Activated CD4-positive, alpha-beta T cell treated with anti-CD3 and anti-CD28 coated beads for 36 hours (primary cell): ENCODE measurements at places on chromosomes 7 and 10. TPM values are rescaled to one million over a fixed set of nuclear protein-coding genes. Genes with fewer than 3 reads are reported as not detected.
A peak's percentile ranks its signal among the peaks of the same experiment; 100 is the strongest.

- H3K27me3 ChIP-seq = peaks cover 2% of the 10 kb centered on the region
- H3K4me3 ChIP-seq = no peak overlapping the region
- no peaks in the 10 kb centered on the region for H3K4me1 ChIP-seq
- H3K27ac ChIP-seq = no peak overlapping the region
These were observed 257.0 kb upstream of the ZNF32 start for GRCh38 chr10:43905512-43906236.

- no peak for DNase-seq
- H3K4me3 ChIP-seq = peak overlapping the region; percentile 13
- H3K4me1 ChIP-seq = peaks cover 27% of the 10 kb centered on the region
- H3K27ac ChIP-seq = no peak overlapping the region
- peaks cover 11% of the 10 kb centered on the region for H3K27me3 ChIP-seq
- no peaks in the 10 kb centered on the region for H3K36me3 ChIP-seq
These were observed 1.7 kb upstream of the SH2B2 start for GRCh38 chr7:102284891-102285539.

DNA sequence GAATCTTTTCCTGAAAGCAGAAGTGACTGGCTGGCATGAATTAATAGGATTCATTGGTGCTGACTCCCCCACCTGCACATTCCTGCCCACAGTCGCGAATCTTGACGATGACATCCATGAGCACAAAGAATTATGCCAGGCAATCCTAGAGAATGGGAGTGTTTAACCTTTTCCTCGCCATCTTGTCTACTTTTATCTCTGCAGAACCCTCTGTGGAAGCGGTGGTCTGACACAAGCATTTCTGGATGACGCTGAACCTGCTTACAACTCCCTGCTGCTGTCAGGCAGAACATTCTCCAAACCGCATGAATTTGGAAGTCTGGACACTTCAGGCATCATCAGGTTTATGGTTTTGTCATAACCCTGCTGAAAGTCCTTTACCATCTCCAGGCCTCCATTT is 36.5 kb downstream of the KLF6 start:
- H3K27ac ChIP-seq = no peak overlapping the region
- no peaks in the 10 kb centered on the region for H3K36me3 ChIP-seq
- no peak overlapping the region for H3K4me3 ChIP-seq
- no peaks in the 10 kb centered on the region for H3K4me1 ChIP-seq

- H3K4me1 ChIP-seq = peaks cover 55% of the 10 kb centered on the region
- peak overlapping the region; percentile 73 for H3K27ac ChIP-seq
- peaks cover 42% of the 10 kb centered on the region for H3K36me3 ChIP-seq
- no peaks in the 10 kb centered on the region for H3K27me3 ChIP-seq
- DNase-seq = peak; percentile 66
These were observed 3.3 kb downstream of the MAP3K8 start for GRCh38 chr10:30437031-30437841.

GRCh38 chr10:43735907-43736306 is 87.2 kb upstream of the ZNF32 start:
- H3K4me3 ChIP-seq = no peak overlapping the region
- no peak for DNase-seq
- no peak overlapping the region for H3K27ac ChIP-seq
- peaks cover 13% of the 10 kb centered on the region for H3K4me1 ChIP-seq
- H3K36me3 ChIP-seq = no peaks in the 10 kb centered on the region
- H3K27me3 ChIP-seq = peaks cover 3% of the 10 kb centered on the region

DNA sequence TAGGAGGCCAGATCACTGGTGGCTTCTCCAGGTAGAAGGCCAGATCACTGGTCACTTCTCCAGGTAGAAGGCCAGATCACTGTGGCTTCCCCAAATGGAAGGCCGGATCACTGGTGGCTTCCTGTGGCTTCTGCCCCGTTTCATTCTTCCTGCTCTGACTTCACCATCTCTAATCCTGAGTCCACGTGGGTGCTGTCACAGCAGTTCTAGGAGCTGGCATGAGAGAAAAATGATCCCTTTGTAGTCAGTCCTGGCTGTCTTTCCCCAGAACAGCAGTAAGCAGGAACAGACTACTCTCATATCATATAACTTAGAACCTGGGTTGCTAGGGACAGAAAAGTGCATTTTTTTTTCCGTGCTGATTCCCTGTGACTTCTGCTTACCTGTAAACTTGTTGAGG is 90.9 kb downstream of the ACTR3B start:
- no peak overlapping the region for H3K27ac ChIP-seq
- H3K27me3 ChIP-seq = no peaks in the 10 kb centered on the region
- H3K4me3 ChIP-seq = no peak overlapping the region
- peaks cover 8% of the 10 kb centered on the region for H3K36me3 ChIP-seq
- no peak for DNase-seq

The SGCE gene
- 1.1 TPM for total RNA-seq

- no peak overlapping the region for H3K27ac ChIP-seq
- H3K36me3 ChIP-seq = no peaks in the 10 kb centered on the region
- no peaks in the 10 kb centered on the region for H3K27me3 ChIP-seq
- no peak overlapping the region for H3K4me3 ChIP-seq
- no peak for DNase-seq
These were observed 133.5 kb upstream of the PTPRZ1 start for GRCh38 chr7:121739465-121739864.

The CHRM2 gene
- total RNA-seq = not detected

The CBX3 gene
- 173 TPM for total RNA-seq

- peaks cover 42% of the 10 kb centered on the region for H3K27me3 ChIP-seq
- H3K27ac ChIP-seq = no peak within 1 kb of the TSS
- peaks cover 2% of the 10 kb centered on the region for H3K4me1 ChIP-seq
- H3K36me3 ChIP-seq = no peaks in the 10 kb centered on the region
These were observed at the start of gene PPP1R9A for GRCh38 chr7:94907026-94907810. TSS of gene PPP1R9A (plus strand) at chr7:94907594. CDS start at chr7:94910114, 2,520 bp downstream.

The MOGAT3 gene
- not detected for total RNA-seq

The SKAP2 gene
- 7.8 TPM for total RNA-seq

The MSMB gene
- total RNA-seq = not detected

GRCh38 chr10:43820663-43821062 is 172.0 kb upstream of the ZNF32 start:
- no peak for DNase-seq
- H3K36me3 ChIP-seq = no peaks in the 10 kb centered on the region
- peaks cover 49% of the 10 kb centered on the region for H3K4me1 ChIP-seq
- H3K27ac ChIP-seq = no peak overlapping the region
- H3K4me3 ChIP-seq = no peak overlapping the region
- no peaks in the 10 kb centered on the region for H3K27me3 ChIP-seq

- H3K27ac ChIP-seq = no peak overlapping the region
- no peaks in the 10 kb centered on the region for H3K27me3 ChIP-seq
- no peak for DNase-seq
- no peaks in the 10 kb centered on the region for H3K36me3 ChIP-seq
These were observed 133.2 kb downstream of the CUX1 start for GRCh38 chr7:101950450-101951119.

The FAM13C gene
- 0.35 TPM for total RNA-seq

- H3K4me1 ChIP-seq = peaks cover 18% of the 10 kb centered on the region
- H3K36me3 ChIP-seq = no peaks in the 10 kb centered on the region
- no peaks in the 10 kb centered on the region for H3K27me3 ChIP-seq
- H3K4me3 ChIP-seq = no peak overlapping the region
- H3K27ac ChIP-seq = peak overlapping the region; percentile 39
- no peak for DNase-seq
These were observed 772.4 kb downstream of the GRID1 start for GRCh38 chr10:85594239-85594638.

The VPS37D gene
- 0.35 TPM for total RNA-seq

The IKZF1 gene
- 260 TPM for total RNA-seq

DNA sequence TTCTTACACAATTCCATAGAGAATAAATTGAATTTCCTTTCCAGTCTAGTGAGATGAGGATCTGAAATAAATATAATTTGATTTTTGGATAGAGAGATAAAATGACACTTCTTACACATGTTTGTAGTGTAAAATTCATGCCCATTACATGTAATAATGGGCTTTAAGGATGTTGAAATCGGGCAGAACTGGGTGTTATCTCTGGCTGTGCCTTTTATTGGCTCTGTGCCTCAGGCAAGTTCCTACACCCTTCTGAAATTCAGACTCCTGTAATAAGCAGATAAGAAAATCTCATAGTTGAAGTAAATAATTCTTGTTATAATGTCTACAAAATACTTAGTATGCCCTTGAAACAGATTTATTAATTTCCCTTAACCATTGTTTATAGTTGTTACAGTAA is 125.6 kb downstream of the SEMA3A start:
- no peaks in the 10 kb centered on the region for H3K27me3 ChIP-seq
- no peaks in the 10 kb centered on the region for H3K4me1 ChIP-seq
- H3K4me3 ChIP-seq = no peak overlapping the region
- no peaks in the 10 kb centered on the region for H3K36me3 ChIP-seq
- DNase-seq = no peak

DNA sequence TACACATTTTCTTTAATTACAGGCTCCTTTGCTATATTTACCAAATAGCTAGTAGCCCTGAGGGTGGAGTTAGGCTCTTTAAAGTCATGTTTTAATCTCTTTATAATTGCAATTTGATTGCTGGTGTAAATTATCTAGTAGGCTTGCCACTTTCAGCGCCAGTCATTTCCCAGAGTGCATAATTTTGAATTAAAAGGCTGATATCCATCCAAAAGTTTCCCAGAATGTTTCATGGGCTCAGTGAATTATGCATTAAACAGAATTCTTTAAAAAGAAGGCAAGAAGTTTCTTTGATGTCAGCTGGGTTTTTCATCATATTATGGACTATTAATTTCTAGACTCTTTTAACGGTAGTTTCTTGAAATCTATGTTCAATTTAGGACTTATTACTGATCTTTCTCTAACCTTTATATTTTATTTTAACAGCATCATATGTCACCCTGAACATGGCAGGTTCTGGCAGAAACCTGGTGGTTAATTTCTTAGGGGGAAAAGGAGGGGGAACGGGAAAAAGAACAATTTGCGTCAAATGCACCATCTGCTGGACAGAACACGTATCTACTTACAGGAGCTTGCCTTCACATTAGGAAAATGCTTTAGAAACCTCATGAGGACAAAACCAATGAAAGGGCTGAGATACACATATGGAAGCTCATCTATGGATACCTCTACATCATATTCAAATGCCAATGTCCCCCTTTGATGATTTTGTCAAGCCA is 171.1 kb downstream of the GRM3 start:
- no peaks in the 10 kb centered on the region for H3K4me1 ChIP-seq
- H3K27ac ChIP-seq = no peak overlapping the region
- H3K4me3 ChIP-seq = no peak overlapping the region
- peaks cover 1% of the 10 kb centered on the region for H3K27me3 ChIP-seq
- no peaks in the 10 kb centered on the region for H3K36me3 ChIP-seq

The DENND2A gene
- not detected for total RNA-seq

The PSD gene
- 9.1 TPM for total RNA-seq

DNA sequence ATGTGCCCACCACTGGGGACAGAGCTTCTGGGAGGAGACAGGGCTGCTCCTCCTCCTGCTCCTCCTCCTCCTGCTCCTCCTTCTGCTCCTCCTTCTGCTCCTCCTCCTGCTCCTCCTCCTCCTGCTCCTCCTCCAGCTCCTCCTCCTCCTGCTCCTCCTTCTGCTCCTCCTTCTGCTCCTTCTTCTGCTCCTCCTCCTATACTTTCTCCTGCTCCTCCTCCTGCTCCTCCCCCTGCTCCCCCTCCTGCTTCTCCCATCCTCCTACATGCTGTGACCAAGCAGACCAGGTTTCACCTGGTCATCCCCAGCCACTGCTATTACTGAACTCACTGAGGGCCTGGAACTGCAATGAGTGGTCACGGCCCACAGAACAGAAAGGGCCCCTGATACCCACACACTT is 154.0 kb upstream of the PPP2R2D start:
- no peak overlapping the region for H3K4me3 ChIP-seq
- peaks cover 22% of the 10 kb centered on the region for H3K27me3 ChIP-seq

The GSTO2 gene
- 2.8 TPM for total RNA-seq

The SVOPL gene
- total RNA-seq = not detected

DNA sequence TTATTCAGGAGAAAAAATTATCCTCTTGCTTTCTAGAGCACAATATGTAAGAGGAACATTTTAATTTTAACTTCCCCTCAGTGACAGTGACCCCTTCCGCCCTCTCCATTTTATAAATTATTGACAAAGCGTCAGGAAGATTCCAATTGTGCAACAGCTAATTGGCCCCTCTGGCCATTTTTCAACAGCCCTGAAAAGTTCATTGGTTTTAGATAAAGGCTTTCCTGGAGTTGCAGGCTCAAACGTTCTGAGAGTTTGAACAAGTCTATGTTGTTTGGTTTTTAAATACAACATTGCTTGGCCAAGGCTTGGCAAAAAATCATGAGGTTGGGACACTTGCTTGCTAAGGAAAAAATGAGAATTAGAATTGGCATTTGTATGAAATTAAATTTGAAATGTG is 422.2 kb upstream of the ANKRD30A start:
- no peaks in the 10 kb centered on the region for H3K36me3 ChIP-seq
- no peaks in the 10 kb centered on the region for H3K4me1 ChIP-seq
- H3K4me3 ChIP-seq = no peak overlapping the region
- DNase-seq = no peak
- no peaks in the 10 kb centered on the region for H3K27me3 ChIP-seq

GRCh38 chr10:73623056-73623455 is 18.2 kb downstream of the MYOZ1 start:
- no peak overlapping the region for H3K27ac ChIP-seq
- no peak overlapping the region for H3K4me3 ChIP-seq
- peaks cover 19% of the 10 kb centered on the region for H3K4me1 ChIP-seq
- H3K36me3 ChIP-seq = peaks cover 5% of the 10 kb centered on the region
- H3K27me3 ChIP-seq = no peaks in the 10 kb centered on the region

GRCh38 chr7:28487487-28487886 is 75.2 kb downstream of the CREB5 start:
- H3K4me1 ChIP-seq = no peaks in the 10 kb centered on the region
- H3K4me3 ChIP-seq = no peak overlapping the region
- peaks cover 19% of the 10 kb centered on the region for H3K27me3 ChIP-seq
- no peak overlapping the region for H3K27ac ChIP-seq
- no peaks in the 10 kb centered on the region for H3K36me3 ChIP-seq

The IFIT1B gene
- total RNA-seq = not detected

The EFCAB10 gene
- not detected for total RNA-seq

DNA sequence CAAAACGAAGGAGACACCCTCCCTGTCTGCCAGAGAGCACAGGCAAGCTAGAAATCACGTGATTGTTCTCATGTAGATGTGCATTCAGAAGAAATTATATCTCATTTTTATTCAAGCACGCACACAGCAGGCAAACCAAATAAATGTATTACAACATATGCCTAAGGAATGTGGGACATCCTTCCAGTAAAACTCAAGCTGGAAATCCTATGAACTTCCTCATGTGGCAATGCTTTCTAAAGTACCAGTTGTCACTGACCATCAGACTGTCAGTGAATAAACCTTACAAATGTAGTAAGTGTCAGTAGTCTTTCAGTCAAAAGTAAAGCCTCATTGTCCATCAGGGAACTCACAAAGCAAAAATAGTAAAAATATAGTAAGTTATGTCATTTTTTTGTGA is 350.1 kb upstream of the POM121L12 start:
- H3K27me3 ChIP-seq = no peaks in the 10 kb centered on the region
- no peak for DNase-seq
- no peak overlapping the region for H3K27ac ChIP-seq
- H3K4me1 ChIP-seq = no peaks in the 10 kb centered on the region
